ENCODE measurements at places on chromosomes 1 and 21.

- DNase-seq: no peak
These were observed 38.6 kb upstream of the MPZL1 start for GRCh38 chr1:167683226-167683625.

GRCh38 chr21:27250366-27250765 is 283.5 kb upstream of the ADAMTS5 start:
- DNase-seq: no peak

- DNase-seq: no peak
These were observed 32.1 kb upstream of the FAM20B start for GRCh38 chr1:178993559-178993958.

GRCh38 chr1:183039985-183040447 is 16.8 kb downstream of the LAMC1 start:
- DNase-seq: no peak

GRCh38 chr1:76759171-76759860 is 108.0 kb upstream of the ST6GALNAC5 start:
- no peak for DNase-seq

DNA sequence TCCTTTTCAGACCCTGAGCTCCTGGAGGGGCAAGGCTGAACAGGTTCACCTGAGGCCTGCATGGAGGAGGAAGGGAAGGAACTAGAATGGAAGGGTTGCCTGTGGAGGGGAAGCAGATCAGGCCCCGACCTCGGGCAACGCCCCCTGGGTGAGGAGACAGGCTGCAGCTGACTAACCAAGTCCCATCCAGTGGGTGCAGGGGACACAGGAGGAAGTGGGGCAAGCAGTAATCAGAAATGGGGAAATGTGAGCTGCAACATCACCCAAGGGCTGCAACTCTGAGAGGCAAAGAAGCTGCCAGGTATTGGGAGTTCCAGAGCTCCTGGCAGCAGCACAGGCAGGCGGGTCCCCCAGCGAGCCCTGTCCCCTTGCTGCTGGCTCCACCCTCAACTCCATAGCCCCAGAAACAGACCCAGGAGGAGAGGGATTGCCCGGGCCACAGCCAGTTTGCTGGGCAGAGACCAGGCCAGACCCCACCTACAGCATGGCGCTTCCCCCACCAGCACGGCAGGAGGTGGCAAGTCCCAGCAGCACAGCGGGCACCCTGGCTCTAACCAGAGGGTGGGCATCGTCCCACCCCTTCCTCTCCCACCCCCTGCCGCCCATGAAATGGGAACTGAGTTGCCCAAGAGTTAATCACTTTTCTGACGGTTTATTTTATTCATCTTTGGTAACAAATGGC is 38.5 kb downstream of the MRPL37 start:
- DNase-seq: no peak
